ENCODE measurements at places on chromosomes 5 and 9.

GRCh38 chr9:130307667-130307943 lies 42.0 kb downstream of the HMCN2 start:
- DNase-seq: no peak

DNA sequence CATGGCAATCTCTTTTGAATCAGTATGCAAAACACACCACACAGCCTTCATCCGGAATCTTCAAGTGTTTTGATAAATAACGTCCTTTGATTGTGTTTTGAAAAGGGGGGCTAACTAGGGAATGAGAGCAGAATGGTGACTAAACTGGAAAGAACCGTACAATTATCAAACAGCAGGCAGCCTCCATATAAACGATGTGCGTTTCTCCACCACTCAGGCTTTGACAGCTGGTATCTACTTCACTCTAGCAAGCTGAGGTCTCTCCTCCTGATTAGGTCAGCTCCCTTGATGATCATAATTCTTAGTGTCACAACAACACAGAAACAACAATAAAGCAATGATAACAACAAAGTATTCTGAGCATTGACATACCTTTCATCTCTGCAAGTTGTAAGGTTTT lies 465.9 kb downstream of the TUSC1 start:
- DNase-seq: no peak

- no peak for DNase-seq
These were observed 1.5 kb upstream of the DPP7 start for GRCh38 chr9:137116027-137116507.

- no peak for DNase-seq
These were observed 547.3 kb upstream of the C9orf72 start for GRCh38 chr9:28120626-28121025.

DNA sequence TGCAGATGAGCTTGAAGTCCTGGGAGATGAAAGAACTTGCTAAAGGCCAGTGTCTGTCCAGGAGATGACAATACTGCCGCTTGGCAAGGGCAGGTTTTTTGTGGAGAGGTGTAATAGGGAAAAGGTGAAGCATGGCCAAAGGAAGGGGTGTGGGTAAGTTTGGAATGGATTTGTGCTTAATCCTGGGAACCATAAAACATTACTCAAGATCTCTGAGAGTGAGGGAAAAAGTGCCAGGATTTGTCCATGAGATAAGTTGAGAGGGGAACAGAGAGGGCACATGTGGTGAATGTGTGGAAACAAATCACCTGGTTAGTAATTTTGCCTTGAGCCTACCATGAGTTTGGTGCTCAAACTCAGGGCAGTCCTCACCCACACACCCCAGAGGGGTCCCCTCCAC lies 108.8 kb upstream of the CD180 start:
- DNase-seq: no peak

DNA sequence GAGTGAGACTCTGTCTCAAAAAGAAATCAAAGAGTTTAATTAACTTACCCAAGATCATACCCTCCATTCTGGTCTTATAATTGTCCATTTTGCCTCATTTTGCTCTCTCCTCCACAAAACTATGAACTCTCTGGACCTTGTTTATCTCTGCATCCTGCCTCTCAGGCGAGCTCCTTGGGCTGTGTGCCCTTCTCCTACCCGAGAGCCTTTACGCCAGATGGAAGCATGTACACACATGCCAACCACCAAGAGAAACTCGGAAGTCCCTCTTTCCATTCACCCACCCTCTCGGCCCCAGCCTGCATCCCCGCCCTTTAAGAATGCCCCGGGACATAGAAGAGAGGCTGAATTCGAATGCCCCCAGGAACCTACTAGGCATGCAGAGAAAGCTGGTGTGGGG lies 25.9 kb downstream of the CPLX2 start:
- DNase-seq: no peak

DNA sequence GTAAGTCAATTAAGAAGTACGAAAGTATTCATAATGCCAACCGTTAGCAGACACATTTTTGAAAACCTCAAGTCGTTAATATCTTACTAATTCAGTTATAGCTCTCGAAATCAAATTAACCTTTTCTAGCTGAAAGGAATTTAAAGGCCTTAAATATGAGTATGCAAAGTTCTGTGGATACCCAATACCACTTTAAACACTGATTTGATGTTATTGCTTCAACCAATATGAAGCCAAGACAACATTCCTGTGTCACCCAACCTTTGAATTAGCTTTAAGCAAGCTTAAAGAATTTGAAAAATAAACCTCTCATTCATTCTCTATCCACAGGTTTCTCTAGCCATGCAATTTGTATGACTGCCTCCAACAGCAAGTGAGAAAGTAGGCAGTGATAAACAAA lies 204.5 kb downstream of the MCTP1 start:
- DNase-seq: no peak

DNA sequence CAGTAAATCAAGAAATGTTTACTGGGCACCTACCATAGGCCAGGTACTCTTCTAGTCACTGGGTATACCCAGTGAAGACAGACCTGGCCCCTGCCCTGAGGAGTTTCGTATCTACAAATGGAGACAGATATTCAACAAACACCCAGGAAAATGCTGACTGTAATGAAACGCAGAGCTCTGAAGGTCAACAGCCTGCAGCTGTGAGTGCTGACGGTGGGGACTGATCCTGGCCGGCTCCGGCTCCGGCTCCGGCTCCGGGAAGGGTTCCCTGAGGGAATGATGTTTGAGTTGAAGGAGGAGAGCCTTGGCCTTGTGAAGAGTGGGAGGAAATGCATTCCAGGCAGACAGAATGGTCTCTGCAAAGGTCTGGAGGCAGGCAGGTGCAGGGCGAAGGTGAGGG lies 23.1 kb downstream of the FGFR4 start:
- no peak for DNase-seq

All from D341Med (cell line).